ENCODE measurements at places on chromosomes 7 and 10. TPM values are rescaled to one million over a fixed set of nuclear protein-coding genes. Genes with fewer than 3 reads are reported as not detected.
A peak's percentile ranks its signal among the peaks of the same experiment; 100 is the strongest.

GRCh38 chr10:102646610-102647442, 2.5 kb downstream of the TRIM8 start:
- H3K36me3 ChIP-seq: no peaks in the 10 kb centered on the region
- H3K4me3 ChIP-seq: peak overlapping the region; percentile 94
- H3K4me1 ChIP-seq: peaks cover 28% of the 10 kb centered on the region
- no peak for DNase-seq
- H3K27me3 ChIP-seq: no peaks in the 10 kb centered on the region
- peak overlapping the region; percentile 96 for H3K27ac ChIP-seq

DNA sequence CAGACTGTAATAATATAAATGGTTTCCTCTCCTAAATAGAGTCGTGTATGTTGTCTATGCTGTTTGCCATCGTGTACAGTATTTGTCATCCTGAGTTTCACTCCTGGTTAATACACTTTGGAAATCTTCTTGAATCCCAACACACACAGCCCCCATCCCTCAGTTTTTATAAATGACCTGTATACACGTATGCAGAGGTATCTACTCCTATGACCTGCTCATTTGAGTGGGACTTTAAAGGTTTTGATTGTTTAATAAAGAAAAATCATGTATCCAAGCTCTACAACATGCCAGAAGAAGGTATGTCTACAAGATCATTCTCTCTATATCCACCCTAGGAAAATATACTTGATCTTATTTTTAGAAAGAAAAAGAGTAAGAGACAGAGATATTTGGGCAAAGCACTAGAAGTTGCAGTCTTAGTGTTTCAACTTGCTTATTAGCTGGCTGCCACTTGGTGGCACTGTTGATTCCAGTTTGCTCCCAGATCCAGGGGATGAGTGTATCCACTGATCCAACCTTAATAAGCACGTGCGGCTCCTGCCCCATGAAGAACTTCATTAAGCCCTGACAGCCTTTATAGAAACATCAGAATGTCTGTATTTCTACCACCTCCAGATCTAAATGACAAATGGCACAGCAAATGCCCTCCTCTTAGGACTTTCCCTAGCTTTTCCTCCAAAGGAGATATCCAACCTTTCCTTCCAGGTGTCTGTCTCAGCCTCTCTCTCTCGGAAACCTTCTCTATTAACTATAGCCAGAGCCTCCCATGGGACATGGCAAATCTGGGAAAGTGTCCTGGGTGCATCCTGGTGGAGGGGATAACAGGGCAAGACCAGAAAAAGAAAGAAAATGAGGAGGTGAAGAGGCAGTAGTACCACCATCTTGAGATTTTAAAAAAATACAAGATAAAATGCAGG, 181.6 kb upstream of the NEBL start:
- H3K36me3 ChIP-seq: no peaks in the 10 kb centered on the region
- no peak overlapping the region for H3K4me3 ChIP-seq
- H3K27me3 ChIP-seq: no peaks in the 10 kb centered on the region
- H3K27ac ChIP-seq: no peak overlapping the region
- peaks cover 2% of the 10 kb centered on the region for H3K4me1 ChIP-seq

The TRRAP gene
- 75.8 TPM for total RNA-seq

DNA sequence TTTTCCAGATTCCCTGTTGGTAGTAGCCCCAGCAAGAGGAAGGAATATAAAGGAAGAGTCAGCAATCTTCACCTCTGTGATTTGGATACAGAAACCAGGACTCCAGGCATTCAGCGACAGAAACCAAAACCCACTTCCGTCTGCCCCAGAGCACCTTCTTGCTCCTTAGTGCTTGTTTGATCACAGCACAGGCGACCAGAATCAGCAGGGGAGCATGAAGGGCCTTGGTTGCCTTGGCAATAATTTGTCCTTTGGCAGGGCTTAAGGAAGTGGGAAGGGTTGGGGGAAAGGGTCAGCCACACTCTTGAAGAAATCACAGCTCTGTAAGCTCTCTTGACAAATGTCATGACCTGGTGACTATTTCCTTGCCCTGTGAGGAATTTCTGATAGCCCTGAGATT, 379.6 kb downstream of the OTUD1 start:
- H3K4me1 ChIP-seq: peaks cover 6% of the 10 kb centered on the region
- H3K27ac ChIP-seq: no peak overlapping the region
- DNase-seq: no peak

- H3K36me3 ChIP-seq: no peaks in the 10 kb centered on the region
- DNase-seq: no peak
- no peak overlapping the region for H3K27ac ChIP-seq
- H3K27me3 ChIP-seq: peaks cover 2% of the 10 kb centered on the region
- no peaks in the 10 kb centered on the region for H3K4me1 ChIP-seq
- H3K4me3 ChIP-seq: no peak overlapping the region
These were observed 426.4 kb downstream of the TCERG1L start for GRCh38 chr10:130885021-130885655.

The STRIP2 gene
- total RNA-seq: 6.5 TPM

The EMX2 gene
- 0.89 TPM for total RNA-seq
